ENCODE measurements at places on chromosomes 13 and 19.

DNA sequence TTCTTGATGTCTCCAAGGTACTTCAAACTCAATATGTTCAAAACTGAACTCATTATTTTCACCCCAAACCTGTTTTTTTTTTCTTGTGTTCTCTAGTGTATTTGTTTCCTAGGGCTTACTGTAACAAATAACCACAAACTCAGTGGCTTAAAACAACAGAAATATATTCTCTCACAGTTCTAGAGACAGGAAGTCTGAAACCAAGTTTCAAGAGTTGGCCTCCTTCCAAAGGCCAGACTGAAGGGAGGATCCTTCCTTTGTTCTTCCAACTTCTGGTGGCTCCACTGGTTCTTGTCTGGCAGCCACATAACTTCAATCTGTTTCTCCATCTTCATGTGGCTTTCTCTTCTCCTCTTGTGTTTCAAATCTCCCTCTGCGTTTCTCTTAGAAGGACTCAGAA lies 62.0 kb upstream of the PDCD5 start:
- DNase-seq, result no peak

DNA sequence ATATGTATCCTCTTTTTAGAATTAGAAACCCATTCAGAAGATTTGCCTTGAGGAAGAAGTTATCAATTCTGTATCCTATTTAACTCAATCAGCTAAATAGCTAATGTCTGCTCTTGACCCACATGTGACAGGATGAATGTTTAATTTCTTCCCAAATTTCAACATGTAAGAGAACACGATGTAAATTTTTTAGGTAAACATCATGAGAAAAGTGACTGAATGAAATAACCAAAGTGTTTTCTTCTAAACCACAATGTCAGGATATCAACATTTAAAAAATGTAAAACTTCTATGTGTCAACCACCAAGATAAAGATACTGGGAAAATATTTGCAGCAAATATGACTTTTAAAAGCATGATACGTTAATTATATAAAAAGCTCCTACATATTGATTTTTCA lies 302.4 kb downstream of the DCT start:
- DNase-seq, result no peak

GRCh38 chr19:18289471-18290301 lies 8.3 kb upstream of the JUND start:
- DNase-seq, result no peak

DNA sequence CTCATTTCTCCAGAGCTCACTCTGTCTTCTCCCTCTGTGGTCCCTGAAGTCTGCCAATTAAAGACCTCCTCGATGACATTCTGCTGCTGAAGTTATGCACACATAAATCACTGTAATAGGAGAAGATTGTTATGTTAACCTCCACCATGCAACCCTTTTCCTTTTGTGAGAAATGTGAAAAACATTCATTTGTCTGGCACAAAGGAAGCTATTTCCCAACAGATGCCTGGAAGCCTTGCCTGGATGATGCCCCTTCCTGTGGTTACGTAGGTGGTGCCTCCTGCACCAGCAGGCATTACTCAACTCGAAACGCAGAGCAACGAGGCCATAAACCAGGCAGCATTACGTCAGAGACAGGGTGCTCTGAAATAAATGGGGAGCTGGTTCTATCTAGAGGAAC lies 327.4 kb upstream of the ZNF507 start:
- peak; percentile 54 for DNase-seq

DNA sequence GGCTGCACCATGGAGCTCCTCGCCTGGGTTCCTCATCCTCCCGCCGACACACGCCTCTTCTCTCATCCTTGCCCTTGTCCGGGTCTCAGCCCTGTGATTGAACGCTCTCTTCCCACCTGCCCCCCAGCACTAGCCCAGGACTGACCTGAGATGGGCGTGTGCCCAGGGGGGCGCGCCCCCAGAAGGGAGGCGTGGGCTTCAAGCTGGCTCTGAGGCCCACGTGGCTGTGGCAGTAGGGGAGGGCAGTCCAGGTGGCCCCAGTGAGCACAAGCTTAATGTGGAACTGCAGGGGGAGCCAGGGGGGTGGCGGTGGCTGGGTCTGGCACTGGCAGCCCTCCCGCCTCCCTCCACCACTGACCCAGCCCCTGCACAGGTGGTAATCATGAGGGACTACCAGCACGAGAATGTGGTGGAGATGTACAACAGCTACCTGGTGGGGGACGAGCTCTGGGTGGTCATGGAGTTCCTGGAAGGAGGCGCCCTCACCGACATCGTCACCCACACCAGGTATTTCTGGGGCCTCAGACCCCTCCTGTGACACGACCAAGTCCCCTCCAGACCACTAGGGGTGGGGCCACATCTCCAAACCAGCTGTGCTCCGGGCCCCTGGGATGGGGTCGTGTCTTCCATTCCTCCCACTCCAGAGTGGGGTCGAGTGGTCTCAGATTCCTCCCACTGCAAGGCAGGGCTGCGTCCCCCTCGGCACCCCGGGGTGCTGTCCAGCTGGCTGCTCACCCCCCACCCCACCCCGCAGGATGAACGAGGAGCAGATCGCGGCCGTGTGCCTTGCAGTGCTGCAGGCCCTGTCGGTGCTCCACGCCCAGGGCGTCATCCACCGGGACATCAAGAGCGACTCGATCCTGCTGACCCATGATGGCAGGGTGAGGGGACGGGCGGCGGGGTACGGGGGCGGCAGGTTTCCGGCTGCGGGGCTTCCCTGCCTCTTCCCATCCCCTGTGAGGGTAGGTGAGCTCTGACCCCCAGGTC lies 21.9 kb upstream of the NCCRP1 start:
- no peak for DNase-seq

DNA sequence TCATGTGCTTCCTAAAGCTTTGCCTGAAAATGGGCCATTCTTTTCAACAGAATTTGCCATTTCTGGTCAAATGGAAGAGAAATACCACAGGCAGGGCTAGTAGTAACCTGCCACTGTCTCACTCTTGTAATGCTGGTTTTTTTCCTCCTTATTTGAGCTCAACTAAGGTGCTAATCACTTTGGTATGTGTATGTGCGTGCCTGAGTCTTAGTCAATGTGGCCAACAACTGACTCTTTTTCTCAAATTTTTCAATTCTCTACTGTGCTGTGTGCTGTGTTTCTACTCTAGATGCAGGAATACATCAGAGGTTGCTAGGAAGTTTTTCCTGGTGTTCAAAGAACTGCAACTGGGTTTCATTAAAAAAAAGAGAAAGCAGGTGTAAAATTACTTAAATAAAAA lies 870.2 kb downstream of the EFNB2 start:
- peak; percentile 60 for DNase-seq

GRCh38 chr13:98327371-98328270 lies 150.6 kb upstream of the RNF113B start:
- peak; percentile 53 for DNase-seq

DNA sequence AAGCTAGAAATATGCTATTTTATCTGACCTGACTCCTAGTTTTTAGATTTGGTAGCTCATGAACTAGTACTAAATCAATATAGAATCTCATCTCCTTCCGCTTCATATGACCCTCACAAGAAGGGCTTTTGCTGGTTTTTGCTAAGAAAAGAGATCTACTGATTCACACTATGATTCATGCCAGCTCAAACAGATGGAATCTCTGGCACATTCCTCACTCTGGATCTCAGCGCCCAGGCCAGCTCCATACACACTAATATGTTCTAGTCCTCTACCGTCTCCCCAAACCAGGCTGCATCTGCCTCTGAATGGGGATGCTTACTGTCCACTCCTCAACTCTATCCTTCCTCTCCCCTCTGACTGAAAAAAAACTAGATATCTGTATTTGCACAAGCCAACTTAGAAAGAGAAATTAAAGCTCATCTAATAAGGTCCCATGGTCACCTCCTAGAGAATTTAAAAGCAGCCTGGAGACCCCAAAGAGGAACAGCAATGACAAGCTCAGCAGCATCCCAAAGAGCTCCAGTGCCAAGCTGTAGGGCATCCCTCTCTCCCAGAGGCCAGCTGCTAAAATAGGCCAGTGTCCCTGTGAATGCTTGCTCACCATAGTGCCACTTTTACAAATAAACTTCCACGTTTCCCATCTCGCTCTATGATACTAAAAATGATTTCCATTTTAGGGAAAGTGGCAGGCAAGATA lies 74.9 kb downstream of the LHFPL6 start:
- peak; percentile 74 for DNase-seq

GRCh38 chr13:33611121-33611805 lies 206.7 kb upstream of the RFC3 start:
- peak; percentile 65 for DNase-seq

DNA sequence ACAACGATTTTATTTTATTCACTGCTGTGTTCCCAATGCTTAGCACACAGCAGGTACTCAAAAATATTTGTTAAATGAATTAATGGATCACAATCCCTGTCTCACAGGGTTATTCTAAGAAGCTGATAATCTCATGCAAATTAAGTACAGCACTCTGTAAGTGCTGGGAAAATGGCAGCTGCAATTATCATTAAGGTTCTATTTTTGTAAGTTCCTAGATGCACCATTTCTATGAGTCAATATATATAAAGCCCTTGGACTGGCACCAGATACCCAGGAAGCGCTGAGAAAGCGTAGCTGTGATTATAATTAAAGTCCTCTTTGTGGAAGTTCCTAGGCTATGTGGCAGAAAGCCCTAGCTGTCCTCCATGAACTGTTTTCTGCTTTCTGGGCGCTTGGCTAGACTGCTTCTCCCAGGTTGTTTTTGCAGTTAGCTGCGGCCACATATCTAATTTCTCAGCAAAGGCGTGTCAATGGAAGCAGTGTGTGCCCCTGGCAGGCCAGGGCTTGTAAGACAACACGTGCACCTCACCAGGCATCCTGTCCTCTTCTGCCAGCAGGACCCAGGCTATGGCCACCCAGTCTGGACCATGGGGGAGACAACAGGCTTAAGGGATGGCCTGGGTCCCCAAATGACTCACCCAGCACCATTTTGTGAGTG lies 5.2 kb upstream of the SRRM5 start:
- no peak for DNase-seq

DNA sequence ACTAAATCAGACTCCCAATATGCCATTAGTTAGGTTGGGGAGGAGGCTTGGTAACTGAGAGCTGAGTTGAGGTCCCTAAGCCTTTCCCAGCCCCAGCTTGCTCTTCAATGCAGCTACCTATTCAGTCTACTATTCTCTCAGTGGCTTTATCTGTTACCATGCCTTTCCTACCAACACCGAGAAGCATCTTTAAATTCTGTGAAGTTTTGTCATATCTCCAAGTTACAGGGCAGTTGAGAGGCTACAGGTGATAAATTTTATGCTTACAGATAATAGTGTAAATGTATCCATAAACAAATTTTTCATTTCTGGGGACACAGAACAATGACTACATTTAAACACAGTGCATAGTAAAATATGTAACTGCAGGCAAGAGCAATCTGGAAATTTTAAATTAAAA lies 110.6 kb downstream of the ELF1 start:
- DNase-seq, result no peak

Data from retinal pigment epithelial cell (primary cell).